ENCODE measurements at places on chromosomes 16 and 17.

DNA sequence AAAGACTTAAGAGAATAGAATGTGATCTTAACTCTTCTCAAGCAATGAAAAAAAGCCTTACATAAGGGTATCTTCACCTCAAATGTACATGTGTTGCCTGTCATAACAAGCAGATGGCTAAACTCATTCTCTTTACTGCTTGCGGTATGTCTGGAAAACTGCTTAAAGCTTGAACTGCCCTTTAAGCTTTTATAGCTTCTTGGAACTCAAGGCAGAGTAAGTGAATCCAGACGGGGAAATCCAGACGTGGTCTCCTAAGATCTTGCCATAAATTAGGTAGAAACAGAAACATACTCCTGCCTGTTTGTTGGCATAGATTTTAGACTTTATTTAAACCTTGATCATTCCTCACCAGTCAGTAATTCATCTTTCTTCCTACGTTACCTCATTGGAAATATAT is 19.6 kb downstream of the CLUAP1 start:
- no peak for DNase-seq

- no peak for DNase-seq
Measured at GRCh38 chr16:19481296-19481695, 40.6 kb downstream of the GDE1 start.

DNA sequence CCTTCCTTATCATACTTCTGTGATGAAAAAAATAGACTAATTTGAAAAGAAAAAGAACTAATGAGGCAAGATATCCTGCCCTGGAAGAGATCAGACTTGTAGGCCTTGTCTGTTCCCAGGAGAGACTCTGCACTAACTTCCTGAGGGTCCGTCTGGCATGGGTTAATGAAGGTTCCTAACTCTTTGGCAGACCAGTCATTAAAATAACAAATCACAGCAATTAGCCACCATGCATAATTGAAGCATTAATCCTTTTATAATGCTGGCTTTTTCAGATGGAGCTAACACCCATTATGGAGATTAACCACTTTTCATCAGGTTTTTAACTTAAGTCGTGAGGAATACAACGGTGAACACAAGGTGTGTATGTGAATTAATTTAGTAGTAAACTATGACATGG is 10.4 kb upstream of the KRT10 start:
- no peak for DNase-seq

GRCh38 chr17:81074875-81075274 is 39.9 kb downstream of the BAIAP2 start:
- DNase-seq: no peak

DNA sequence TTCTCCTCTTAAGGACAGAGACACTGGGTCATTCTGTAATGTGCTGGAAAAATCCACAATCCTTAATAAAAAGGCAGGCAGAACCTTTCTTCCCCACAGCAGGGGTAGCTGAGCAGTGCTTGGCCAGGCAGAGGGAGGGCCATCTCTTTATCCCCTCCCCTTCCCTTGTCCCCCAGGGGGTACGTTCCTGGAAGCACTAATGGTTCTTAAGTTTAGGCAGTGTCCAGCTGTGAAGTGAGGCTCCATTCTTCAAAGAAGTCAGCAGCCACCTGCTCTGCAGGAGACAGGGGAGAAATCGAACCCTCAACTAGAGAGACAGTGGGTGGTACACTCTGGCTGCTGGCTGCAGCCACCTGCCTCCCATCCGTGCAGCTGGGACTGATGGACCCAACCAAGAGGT is 533.9 kb upstream of the CDH11 start:
- DNase-seq: no peak

GRCh38 chr16:87218281-87219055 is 98.7 kb downstream of the C16orf95 start:
- DNase-seq: no peak

GRCh38 chr17:48724251-48725003 is 1.4 kb downstream of the PRAC2 start:
- DNase-seq: peak; percentile 58

GRCh38 chr17:14091367-14091766 is 22.1 kb downstream of the COX10 start:
- DNase-seq: no peak

GRCh38 chr17:81391293-81391935 is 3.8 kb upstream of the BAHCC1 start:
- DNase-seq: no peak

Measured in KBM-7 (cell line).